Fibroblast of the aortic adventitia (primary cell): ENCODE measurements at places on chromosomes 7 and 10.

DNA sequence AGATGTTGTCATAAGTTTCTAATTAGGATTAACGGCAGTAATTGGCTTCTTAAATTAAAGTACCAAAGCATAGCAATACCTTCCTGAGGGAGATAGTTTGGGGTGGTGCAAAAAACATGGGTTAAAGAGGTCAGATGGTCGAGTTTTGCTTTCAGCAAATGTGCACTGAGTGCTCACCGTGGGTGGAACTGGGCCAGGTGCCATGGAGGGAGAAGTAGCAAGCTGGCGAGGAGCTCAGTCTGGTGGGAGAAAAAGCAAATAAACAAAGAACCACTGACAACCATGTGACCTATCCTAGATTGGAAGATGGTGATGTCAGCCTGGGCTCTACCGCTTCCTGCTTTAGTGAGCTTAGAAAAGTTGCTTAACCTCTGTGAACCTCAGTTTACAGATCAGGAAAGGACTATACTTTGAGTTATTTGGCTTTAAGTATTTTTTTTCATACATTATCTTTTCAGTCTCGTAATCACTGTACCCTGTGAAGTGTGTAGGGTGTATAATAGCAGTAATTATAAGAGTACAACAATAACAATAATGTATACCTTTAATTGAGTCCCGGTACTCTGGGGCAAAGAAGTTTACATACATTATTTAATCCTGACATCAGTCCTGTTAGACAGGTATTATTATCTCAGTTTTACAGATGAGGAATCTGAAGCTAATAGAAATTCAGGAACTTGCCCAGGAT lies 69.0 kb upstream of the PDCD4 start:
- peak; percentile 80 for DNase-seq

- DNase-seq = no peak
Measured at GRCh38 chr7:21071561-21072501, 285.1 kb upstream of the SP8 start.

- no peak for DNase-seq
Measured at GRCh38 chr7:139749545-139749944, 28.3 kb downstream of the HIPK2 start.

- no peak for DNase-seq
Measured at GRCh38 chr10:88918191-88918905, 34.2 kb downstream of the ACTA2 start.

DNA sequence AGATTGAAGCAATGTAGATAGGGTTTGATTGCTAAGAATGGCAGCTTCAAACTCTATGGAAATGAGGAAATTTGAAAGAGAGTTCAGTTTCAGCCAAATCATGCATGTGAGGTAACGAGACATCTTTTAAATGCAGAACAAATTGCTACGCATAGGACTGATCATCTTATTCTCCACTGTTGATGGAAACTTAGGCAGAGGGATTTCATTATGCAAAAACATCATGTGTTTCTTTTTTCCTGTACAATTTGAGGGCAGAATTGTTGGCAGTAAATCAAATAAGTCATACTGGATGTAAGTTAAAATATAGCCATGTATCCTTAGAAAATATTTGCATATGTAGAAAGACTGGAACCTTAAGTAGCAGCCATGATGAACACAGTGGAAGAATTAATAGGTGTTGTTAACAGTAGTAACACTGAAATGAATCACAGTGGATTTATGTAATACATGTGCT lies 327.4 kb downstream of the CDK14 start:
- no peak for DNase-seq

DNA sequence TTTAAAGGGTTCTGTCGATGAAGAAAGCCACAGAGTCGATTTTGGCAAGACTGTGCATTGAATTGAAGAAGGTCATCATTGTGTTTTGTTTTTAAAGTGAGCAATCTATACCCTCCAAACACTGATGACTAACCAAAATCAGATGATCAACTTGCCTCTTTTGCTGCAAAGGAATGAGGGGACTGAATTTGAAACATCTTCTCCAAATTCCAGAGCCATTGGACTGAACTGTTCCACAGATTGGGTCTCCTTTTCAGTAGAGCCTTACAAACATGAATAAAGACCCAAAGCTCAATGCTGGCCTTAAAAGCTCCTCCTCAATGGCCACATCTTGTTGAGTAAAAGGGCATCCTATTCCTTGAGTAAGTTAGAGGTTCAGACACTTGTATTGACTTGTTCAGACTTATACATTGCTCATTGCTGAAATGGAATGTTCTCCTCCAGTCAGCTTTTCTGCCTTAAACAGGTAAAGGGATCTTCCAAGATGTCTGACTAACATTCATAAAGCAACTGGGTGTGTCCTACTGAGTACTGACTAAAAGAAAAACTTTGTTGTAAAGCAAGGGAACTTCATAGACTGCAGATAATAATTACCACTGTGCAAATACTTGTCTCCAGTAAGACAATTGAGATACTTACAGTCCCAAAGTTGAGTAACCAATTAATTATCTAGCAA lies 630.6 kb downstream of the KCNMA1 start:
- no peak for DNase-seq

GRCh38 chr7:27277628-27278027 lies 35.0 kb downstream of the EVX1 start:
- no peak for DNase-seq

- DNase-seq = no peak
Measured at GRCh38 chr10:59212301-59212798, 35.9 kb downstream of the PHYHIPL start.

- peak; percentile 100 for DNase-seq
Measured at GRCh38 chr10:63681993-63682697, 160.9 kb downstream of the REEP3 start.

- DNase-seq = no peak
Measured at GRCh38 chr10:49598164-49598856, 11.8 kb upstream of the SLC18A3 start.

- no peak for DNase-seq
Measured at GRCh38 chr10:33376476-33376875, 42.0 kb upstream of the NRP1 start.

GRCh38 chr10:102167861-102168260 lies 15.7 kb downstream of the NOLC1 start:
- DNase-seq = peak; percentile 73
